Left renal pelvis (tissue), 4 donors: ENCODE measurements at places on chromosomes 6 and 20. TPM values are rescaled to one million over a fixed set of nuclear protein-coding genes. Genes with fewer than 3 reads are reported as not detected.

GRCh38 chr6:28167068-28167467 lies 25.4 kb downstream of the ZKSCAN8 start:
- DNase-seq = no peak

GRCh38 chr6:17879184-17879583 lies 108.3 kb downstream of the KIF13A start:
- DNase-seq = no peak

GRCh38 chr6:90575267-90575666 lies 11.6 kb downstream of the MAP3K7 start:
- DNase-seq = no peak

- DNase-seq = no peak
Measured at GRCh38 chr6:6747371-6747770, 158.9 kb downstream of the LY86 start.

- DNase-seq = no peak
Measured at GRCh38 chr6:125200941-125201340, 47.4 kb downstream of the TPD52L1 start.

GRCh38 chr6:3320238-3320811 lies 61.6 kb downstream of the PSMG4 start:
- DNase-seq = no peak

DNA sequence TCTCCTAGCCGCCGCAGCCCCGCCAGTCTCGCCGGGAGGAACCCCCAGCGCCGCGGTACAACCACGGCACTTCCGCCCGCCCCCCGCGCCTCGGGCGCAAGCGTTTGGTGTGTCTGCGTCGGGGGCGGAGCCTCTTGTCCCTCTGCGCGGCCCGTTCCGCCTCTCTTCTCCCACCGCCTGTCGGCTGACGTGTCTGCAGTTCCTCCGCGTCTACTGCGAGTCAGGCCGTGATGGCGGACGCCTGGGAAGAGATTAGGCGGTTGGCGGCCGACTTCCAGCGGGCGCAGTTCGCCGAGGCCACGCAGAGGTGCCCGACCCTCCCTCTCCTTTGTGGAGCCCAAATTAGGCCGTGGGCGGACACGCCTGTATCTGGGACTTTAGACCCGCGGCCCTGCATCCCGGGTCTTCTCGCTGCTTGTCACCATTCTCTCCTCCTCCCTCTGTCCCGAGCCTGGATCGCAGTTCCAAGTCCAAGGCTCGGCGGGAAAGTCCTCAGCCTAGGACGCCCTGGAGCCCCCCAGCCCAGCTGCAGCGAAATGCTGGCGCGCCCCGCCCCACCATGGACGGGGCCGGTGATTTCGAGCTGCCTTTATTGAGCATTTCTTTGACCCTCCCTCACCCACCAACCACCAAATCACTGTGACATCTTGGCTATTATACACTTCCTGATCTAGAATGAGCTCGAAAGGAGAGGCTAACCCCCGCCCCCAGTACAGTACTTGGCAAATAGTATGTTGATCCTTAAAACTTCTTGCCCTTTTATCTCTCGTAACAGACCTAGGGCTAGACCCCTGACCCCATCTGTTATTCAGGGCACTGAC lies at the start of gene UFL1:
TSS of gene UFL1 (plus strand) at position 163 of the 821 bp plus-strand sequence. CDS start at position 231, 68 bp downstream.
- DNase-seq = peak; percentile 80

- no peak for DNase-seq
Measured at GRCh38 chr20:23094213-23094896, 8.2 kb upstream of the CD93 start.

GRCh38 chr6:47278545-47278944 lies 31.2 kb downstream of the TNFRSF21 start:
- no peak for DNase-seq

- DNase-seq = no peak
Measured at GRCh38 chr6:9810286-9810685, 604.6 kb downstream of the TFAP2A start.

- no peak for DNase-seq
Measured at GRCh38 chr6:35019171-35019570, 122.0 kb downstream of the TCP11 start.

DNA sequence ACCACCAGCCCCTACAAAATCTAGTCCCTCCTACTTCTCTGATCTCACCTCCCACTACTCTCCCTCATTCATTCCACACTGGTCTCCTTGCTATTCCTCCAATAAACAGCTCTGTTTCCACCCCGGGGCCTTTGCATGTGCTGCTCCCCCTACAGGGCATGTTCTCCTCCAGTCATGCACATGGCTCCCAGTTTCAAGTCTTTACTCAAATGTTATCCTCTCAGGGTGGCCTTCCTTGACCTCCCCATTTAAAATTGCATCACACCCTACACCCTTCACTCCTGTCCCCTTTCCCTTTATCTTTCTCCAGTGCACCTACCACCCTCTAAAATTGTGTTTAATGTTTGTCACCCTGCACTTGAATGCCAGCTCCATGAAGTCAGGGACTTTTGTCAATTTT lies 174.5 kb downstream of the MRPL14 start:
- DNase-seq = no peak

OOEP gene
- polyA plus RNA-seq = not detected

PRPH2 gene
- polyA plus RNA-seq = 6.9 TPM

CNR1 gene
- polyA plus RNA-seq = 1.1 TPM

FAM83C gene
- polyA plus RNA-seq = not detected

PNLDC1 gene
- polyA plus RNA-seq = 0.13 TPM

LIN28B gene
- 0.26 TPM for polyA plus RNA-seq
